ENCODE measurements at places on chromosomes 16 and 17.

GRCh38 chr17:79361873-79362771 is 248.7 kb downstream of the RBFOX3 start:
- no peak for DNase-seq

DNA sequence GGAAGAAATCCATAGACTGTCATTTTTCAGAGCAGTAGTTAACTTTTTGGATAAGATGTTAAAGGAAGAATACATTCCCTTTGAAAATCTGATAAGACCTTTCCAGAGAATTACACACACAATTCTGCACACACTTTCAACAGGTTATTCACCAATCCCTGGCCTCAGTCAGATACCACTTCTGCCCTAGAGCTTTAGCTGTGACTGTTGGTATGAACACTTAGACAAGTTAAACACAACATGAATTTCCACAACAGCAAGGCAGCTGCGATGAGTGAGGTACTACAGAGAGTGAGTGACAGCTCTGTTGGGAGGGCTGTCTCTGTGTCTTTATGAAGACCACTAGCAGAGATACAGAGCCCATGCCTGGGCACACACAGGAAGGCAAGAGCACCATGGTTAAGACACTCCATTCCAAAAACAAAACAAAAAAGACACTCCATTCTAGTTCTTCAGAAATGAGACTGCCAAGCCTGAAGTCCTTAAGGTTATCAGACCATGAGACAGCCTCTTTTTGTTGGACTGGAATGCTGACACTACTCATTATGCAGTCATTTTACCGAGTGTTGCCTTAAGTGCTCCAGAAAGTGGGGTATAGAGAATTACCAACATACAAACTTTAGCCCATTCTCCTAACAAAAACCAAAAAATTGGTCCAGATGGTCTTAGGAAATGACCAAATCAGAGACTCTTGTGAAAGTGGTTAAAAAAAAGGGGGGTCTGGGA is 42.4 kb downstream of the TOM1L2 start:
- DNase-seq = no peak

GRCh38 chr17:73042809-73043685 is 49.4 kb downstream of the SLC39A11 start:
- peak; percentile 80 for DNase-seq

DNA sequence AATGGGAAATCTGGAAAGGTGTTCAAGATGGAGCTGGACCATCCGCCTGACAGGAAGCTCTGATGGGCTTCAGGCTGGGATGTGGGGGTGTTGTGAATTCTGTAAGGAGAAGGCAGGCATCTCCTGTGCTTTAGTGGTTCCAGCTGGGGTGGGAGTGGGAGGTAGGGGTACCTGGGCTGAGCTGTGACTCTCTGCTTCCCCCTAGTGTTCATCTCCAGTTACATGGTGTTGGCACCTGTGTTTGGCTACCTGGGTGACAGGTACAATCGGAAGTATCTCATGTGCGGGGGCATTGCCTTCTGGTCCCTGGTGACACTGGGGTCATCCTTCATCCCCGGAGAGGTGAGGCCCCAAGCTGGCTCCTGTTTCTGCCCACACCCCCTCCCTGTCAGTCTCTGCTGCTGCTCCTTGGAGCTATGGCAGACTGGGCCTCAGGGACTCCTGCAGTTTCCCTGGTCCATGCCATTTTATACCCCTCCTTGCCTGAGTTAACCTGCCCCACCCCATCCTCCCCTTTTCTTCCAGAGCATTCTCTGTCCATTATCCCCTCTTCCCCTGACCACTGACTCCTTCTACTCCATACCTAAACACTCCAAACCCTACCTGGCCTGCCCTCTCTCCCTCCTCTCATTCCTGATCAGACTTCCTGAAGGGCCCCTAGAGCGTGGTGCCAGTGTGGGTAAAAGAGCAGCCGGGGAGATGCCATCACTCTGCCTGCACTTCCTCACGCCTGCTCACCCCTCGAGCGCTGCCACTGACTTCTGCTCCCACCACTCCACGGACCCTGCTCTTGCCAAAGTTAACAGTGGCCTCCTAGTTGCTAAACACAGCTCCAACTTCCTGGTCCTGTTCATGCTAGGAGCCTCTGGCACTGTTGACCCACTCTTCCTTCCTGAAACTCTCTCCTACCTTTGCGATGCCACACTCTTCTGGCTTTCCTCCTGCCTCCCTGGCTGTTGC is 3.4 kb downstream of the SPNS1 start:
- DNase-seq = no peak

- no peak for DNase-seq
Measured at GRCh38 chr17:27525836-27526603, 69.8 kb downstream of the KSR1 start.

- no peak for DNase-seq
Measured at GRCh38 chr16:3180445-3180878, 7.5 kb upstream of the OR1F1 start.

DNA sequence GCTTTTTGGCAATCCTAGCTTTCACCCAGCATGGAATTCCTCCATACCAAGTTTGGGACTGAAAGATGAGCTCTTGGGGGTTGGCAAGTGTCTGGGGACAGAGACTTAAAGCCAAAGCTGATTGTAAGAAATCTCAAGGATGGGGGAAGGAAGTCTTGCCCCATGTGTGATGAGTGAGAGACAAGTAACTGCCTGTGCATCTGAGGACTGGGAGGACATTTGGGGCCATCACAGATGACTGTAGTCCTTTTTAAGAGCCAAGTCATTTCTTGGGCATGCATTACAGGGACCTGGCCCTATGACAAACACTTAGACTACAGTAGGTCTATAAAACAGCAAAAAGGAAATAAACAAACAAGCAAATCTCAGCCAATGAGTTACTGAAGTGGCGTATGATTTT is 36.3 kb upstream of the CCL2 start:
- no peak for DNase-seq

DNA sequence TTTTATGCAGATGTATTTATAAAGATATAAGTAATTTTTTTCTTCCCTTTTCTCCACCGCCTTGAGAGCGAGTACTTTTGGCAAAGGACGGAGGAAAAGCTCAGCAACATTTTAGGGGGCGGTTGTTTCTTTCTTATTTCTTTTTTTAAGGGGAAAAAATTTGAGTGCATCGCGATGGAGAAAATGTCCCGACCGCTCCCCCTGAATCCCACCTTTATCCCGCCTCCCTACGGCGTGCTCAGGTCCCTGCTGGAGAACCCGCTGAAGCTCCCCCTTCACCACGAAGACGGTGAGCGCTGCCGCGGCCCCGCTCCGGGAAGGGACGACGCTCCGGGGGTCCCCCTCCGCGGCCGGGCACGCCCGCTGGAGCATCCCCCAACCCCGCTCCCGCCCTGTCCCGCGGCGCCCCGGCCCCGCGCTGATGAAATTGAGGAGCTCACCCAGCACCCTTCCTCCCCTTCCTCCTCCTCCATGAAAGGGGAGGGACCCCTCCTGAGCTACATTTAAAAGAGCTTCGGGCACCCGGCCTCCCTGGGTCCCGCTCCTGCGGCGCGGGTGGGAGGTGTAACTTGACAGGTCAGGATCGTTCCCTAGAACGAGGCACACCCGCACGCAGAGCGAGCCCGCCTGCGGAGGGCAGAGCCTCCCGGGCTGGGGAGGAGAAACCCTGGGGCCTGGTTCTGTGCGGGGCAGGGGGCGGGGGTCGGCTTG is 706 bp downstream of the HLF start:
- no peak for DNase-seq

- DNase-seq = no peak
Measured at GRCh38 chr16:15650698-15651171, 690 bp downstream of the NDE1 start.

- no peak for DNase-seq
Measured at GRCh38 chr17:4940555-4941318, 669 bp downstream of the RNF167 start.

GRCh38 chr16:87560428-87561199 is 41.7 kb upstream of the JPH3 start:
- DNase-seq = no peak

DNA sequence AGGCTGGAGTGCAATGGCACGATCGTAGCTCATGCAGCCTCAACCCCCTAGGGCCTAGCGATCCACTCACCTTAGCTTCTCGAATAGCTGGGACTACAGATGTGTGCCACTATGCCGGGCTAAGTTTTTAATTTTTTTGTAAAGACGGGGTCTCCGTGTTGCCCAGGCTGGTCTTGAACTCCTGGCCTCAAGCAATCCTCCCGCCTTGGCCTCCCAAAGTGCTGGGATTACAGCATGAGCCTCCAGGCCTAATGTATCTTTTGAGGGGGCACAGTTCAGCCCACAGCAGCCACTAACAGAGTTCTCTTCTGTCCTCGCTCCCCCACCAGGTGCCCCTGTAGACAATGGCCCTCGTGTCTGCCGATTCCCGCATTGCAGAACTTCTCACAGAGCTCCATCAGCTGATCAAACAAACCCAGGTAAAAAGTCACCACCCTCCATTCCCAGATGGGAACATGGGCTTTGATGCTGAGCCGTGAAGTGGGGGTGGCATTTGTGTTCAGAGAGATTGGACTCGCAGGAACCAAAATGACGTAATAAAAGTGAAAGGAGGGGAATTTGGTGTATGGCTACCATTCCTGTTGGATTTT is 16.0 kb downstream of the SULT1A2 start:
- no peak for DNase-seq
